ENCODE measurements at places on chromosomes 12 and 14. TPM values are rescaled to one million over a fixed set of nuclear protein-coding genes. Genes with fewer than 3 reads are reported as not detected.

KRT6C gene
- total RNA-seq = not detected

- no peak for DNase-seq
Observed at GRCh38 chr14:96585672-96586013, 83.5 kb downstream of the PAPOLA start.

SERPINA12 gene
- not detected for total RNA-seq

RPL36AL gene
- 60.6 TPM for total RNA-seq

PTPN21 gene
- 17.7 TPM for total RNA-seq

GRCh38 chr12:124678421-124678893, 111.0 kb upstream of the NCOR2 start:
- no peak for DNase-seq

SLC2A3 gene
- total RNA-seq = 44.0 TPM

GRCh38 chr14:35335388-35336092, 43.4 kb downstream of the PSMA6 start:
- DNase-seq = peak; percentile 73

GRCh38 chr12:113867258-113867657, 98.9 kb downstream of the RBM19 start:
- DNase-seq = no peak

GATC gene
- total RNA-seq = 31.9 TPM

FSCB gene
- not detected for total RNA-seq

GRCh38 chr12:111202237-111202915, 166.5 kb downstream of the PHETA1 start:
- DNase-seq = no peak

VRTN gene
- total RNA-seq = not detected

CLEC6A gene
- total RNA-seq = not detected

DNA sequence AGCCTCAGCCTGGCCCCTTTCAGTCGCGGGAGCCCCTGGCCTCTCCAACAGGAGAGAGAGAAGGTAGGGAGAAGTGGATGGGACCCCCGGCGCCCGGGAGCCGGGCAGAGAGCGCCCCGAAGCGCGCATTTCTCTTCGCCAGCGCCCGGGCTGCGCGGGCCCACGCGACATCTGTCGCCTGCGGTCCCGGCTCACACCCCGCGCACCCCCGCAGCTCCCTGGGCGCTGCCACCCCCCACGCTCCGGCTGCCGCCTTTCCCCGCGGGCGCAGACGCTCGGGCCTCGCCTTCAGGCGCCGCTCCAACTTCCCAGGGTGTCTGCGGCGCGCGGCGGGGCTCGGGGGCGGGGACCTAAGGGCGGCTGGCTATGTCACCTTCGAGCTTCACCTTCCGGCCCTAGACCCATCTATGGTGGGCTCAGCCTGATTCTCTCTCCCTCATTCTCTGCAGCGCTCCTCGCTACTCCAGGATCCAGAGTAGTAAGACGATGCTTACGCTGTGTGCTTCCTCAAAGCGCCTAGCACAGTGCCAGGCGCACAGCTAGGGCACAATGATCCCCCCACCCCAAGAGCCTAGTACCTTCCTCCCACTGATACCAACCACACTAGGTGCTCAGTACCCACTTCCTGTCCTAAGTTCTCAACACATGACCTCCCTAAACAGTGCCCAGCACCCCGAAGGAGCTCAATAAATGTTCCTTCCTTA, 1.6 kb downstream of the HRK start:
- DNase-seq = no peak

KRT78 gene
- not detected for total RNA-seq

C12orf50 gene
- not detected for total RNA-seq

DNA sequence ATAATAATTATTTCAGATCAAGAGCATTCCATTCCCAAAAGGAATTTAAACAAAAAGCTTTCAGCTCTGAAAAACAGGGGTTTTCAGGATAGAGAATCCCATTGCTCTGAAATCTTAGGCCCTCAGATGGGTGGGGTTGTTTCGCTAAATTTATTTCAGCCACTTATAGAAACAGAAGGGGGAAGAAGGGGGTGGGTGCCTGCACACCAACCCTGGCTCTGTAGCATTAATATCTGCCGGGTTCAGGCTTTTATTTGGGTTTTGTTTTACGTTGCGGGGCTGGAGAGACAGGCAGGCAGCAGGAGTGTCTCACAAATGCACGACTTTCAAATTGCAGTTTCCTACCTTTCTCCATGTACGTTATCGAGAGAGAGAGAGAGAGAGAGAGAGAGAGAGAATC, 12.5 kb upstream of the ZFP36L1 start:
- DNase-seq = no peak

DNA sequence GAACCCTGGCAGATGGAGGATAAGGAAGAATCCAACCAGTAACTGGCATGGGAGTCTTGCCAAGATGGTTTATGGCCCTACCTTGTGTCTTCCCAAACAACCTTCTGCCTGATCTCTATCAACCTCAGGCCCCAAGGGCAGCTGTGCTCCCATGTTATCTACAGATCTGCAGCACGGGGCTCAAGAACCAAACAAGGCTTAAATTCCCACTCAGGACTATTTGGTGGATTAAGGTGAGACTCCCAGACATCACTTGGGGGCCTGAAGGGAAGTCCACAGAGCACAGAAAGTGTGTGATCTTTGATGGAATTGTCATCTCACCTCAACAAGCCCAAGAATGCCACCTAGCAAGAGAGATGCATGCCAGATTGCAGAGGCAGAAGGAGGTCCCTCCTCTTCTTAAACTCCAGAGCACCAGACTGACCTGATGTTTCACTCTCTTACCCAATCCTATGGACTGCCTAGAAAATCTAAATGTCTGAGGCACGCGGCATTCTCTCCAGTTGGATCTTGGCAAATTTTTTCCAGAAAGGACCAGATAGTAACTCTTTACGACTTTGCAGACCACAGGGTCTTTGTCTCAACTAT, 759.5 kb upstream of the TBX3 start:
- no peak for DNase-seq

CLEC9A gene
- 0.90 TPM for total RNA-seq

DNA sequence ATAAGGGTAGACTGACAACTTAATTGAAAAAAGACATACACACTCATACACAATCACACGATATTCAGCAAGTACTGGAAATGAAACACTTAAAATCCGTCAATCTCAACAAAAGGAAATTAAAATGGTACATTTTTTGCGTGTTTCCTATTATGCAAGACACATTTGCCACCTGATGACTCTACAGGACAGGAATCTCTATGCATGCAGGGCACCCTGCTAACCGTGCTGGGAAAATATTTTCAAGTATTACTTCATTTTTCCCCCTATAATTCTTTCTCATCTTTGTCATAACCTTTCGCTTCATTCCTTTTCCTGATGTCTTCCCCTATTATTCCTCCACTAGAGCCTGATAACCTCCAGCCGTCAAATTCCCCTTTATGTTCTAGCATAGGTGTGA, 150.2 kb downstream of the TMEM132D start:
- no peak for DNase-seq

- no peak for DNase-seq
Observed at GRCh38 chr12:26247873-26248272, 52.5 kb downstream of the SSPN start.

DNA sequence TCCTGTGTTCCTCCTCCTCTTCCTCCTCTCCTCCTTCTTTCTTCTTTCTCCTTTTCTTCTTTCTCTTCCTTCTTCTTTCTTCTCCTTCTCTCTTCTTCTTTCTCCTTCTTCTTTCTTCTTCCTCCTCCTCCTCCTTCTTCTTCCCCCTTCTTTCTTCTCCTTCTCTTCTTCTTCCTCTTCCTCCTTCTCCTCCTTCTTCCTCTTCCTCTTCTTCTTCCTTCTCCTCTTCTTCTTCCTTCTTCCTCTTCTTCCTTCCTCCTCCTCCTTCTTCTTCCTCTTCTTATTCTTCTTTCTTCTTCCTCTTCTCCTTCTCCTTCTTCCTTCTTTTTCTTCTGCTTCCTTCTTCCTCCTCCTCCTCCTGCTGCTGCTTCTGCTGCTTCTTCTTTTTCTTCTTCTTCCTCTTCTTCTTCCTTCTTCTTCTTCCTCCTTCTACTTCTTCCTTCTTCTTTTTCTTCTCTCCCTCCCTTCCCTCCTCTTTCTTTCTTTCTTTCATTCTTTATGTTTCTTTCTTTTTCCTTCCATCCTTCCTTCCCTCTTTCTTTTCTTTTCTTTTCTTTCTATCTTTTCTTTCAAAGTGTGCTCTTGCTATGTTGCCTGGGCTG, 19.0 kb downstream of the C12orf71 start:
- no peak for DNase-seq

- DNase-seq = no peak
Observed at GRCh38 chr12:28770322-28770721, 378.8 kb upstream of the FAR2 start.

DNA sequence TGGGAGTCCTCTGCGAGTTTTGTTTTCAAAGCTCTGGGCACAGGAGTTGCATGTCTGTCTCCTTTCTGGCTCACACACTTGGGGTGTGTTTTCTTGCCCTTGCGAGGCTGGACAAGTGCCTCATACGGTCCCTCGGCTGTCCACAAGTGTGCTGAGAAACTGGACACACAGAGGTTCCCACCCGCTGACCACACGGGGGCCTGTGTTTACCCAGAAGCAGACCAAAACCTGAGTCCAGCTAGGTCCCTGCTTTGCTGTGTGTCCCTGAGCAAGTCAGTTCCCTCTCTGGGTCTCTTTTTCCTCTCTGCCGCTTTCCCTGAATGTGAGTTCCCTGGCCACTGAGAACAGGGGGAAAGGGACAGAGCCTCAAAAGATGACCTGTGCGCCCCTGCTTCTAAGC, 678 bp upstream of the OAS2 start:
- no peak for DNase-seq

- no peak for DNase-seq
Observed at GRCh38 chr14:97724265-97724731, 927.1 kb downstream of the VRK1 start.

LMNTD1 gene
- not detected for total RNA-seq

- DNase-seq = no peak
Observed at GRCh38 chr12:75953312-75953906, 78.2 kb downstream of the PHLDA1 start.

DNA sequence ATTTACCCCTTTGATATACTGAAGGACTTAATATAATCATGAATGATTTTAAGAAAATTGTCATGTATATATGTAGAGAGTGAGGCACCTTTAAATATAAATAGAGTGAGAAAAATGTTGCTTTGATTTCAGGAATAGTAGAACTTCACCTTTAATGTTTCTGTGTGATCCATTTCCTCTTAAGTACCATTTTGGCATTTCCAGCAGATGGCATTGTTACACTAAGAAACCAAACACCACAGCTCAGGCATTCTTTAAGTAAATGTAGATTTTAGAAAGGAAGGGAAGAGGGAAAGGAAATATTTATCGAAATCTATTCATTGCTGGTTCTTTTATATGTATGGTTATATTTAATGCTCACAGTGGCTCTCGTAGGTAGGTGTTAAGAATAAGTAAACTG, 556.7 kb upstream of the FBXO33 start:
- no peak for DNase-seq

- DNase-seq = no peak
Observed at GRCh38 chr12:116384691-116385485, 107.4 kb upstream of the MED13L start.

EIF2B2 gene
- total RNA-seq = 41.8 TPM

LRRC10 gene
- total RNA-seq = not detected

- DNase-seq = no peak
Observed at GRCh38 chr14:104393199-104393897, 186.2 kb upstream of the C14orf180 start.

- DNase-seq = peak; percentile 5
Observed at GRCh38 chr14:104342435-104343293, 204.3 kb downstream of the KIF26A start.

NPFF gene
- not detected for total RNA-seq

GRCh38 chr12:30019366-30020140, 235.8 kb upstream of the TMTC1 start:
- DNase-seq = no peak

All from uterus (tissue), 4 donors.